NCI-H1436 (cell line): ENCODE measurements at places on chromosomes 11 and 22.

GRCh38 chr22:37021710-37022482, 2.4 kb downstream of the MPST start:
- DNase-seq = no peak

DNA sequence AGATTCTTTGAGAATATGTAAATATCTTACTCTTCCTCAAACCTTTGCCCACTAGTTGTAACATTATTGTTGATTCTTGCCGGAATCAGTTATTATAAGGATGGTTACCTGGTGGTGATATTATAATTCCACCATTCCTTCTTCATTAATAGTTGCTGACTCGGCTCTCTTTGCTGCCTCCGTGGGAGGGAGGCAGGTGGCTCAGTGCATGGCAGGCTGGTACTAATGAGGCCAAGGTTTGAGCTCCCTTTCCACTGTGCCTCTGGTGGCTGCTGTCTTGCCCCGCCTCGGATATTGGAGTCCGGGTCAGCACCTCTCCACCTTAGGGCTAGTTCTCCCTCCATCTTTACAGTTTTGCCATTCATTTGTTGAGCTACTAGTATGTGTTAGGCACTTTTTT, 12.7 kb downstream of the CD6 start:
- no peak for DNase-seq

- no peak for DNase-seq
Observed at GRCh38 chr22:38657045-38657909, 839 bp downstream of the CBY1 start.

DNA sequence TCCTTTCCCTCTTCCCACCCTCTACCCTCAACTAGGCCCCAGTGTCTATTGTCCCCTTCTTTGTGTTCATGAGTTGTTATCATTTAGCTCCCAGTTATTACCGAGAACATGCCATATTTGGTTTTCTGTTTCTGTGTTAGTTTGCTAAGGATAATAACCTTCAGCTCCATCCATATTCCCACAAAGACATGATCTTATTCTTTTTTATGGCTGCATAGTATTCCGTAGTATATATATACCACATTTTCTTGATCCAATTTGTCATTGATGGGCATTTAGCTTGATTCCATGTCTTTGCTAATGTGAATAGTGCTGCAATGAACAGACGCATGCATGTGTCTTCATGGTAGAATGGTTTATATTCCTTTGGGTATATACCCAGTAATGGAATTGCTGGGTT, 17.8 kb downstream of the C11orf71 start:
- DNase-seq = no peak

GRCh38 chr11:118996926-118997626, 862 bp upstream of the CENATAC start:
- no peak for DNase-seq

- no peak for DNase-seq
Observed at GRCh38 chr11:73154178-73154577, 12.1 kb upstream of the FCHSD2 start.

DNA sequence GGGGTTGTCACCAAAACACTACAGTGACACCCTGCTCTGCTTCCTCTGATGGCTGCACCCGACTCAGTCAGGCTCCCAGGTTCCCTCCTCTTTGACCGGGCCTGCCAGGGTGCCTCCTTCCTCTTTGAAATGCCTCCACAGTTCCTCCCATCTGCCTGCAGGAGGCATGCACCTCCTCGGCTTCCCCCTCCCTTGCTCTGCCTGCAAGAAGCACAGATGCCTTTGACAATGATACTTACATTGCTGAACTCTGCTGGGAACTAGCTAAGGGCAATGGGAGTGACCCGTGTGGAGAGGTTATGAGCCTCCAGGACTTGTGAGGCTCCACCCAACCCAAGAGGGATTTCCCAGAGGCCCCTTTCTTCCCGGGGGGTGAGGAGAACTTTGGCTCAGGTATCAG, 674.1 kb downstream of the OPCML start:
- no peak for DNase-seq

- no peak for DNase-seq
Observed at GRCh38 chr11:44766972-44767278, 40.2 kb downstream of the TSPAN18 start.

- no peak for DNase-seq
Observed at GRCh38 chr11:93845181-93846092, 5.0 kb downstream of the VSTM5 start.

GRCh38 chr22:41123151-41123550, 30.8 kb downstream of the EP300 start:
- DNase-seq = no peak

GRCh38 chr22:30206944-30207343, 39.6 kb downstream of the LIF start:
- DNase-seq = no peak

DNA sequence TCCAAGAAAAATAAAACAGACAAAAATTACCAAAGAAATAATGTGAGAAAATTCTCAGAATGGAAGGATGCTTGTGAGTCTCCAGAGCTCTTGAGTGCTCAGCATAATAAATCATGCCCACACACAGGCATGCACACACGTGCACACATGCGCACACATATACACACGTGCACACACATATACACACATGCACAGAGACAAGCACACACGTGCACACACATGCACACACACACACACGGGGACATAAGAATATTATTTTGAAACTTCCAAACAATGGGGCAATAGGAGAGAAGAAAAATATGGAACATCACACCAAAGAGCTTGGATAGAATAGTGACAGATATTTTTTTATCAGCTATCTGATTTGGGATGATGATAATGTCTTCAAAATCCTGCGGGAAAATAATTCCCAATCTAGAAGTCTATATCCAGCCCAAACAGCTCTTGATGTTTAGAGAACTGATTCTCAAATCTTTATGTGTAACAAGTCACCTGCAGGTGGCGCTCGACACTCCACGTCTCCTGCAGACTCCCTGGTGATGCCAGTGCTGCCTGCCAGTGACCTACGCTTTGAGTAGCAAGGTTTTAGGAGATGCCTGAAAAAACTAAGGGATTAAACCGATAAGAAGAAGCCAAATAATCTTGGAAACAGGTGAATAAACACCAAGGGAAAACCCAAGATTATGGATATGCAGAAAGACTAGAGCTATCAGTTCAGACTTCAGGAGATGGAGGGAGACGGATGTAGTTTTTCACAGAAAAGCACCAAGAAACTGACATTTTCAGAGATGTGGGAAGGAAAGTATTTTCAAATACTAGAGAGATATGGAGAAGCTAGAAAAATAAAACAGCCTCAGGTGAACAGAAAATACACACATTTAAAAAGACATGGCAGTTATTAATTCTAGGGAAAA, 743.6 kb downstream of the ETS1 start:
- peak; percentile 79 for DNase-seq

DNA sequence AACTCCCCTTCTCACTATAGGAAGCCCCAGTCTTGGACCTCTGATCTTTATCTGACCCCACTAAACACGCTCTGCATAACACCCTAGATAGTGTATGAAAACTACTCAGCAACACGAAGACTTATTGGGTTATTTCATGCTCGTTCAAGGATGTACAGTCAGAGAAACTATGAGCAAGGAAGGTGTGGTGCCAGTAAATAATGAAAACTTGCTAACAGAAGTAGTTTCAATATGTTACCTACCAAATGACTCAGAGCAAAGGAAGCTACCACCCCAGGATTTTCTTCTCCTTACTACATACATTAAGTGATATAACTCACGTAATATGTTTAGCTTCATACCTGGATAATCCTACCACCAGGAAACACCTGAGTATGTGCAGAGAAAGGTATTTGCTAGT, 25.9 kb upstream of the LYVE1 start:
- DNase-seq = no peak

DNA sequence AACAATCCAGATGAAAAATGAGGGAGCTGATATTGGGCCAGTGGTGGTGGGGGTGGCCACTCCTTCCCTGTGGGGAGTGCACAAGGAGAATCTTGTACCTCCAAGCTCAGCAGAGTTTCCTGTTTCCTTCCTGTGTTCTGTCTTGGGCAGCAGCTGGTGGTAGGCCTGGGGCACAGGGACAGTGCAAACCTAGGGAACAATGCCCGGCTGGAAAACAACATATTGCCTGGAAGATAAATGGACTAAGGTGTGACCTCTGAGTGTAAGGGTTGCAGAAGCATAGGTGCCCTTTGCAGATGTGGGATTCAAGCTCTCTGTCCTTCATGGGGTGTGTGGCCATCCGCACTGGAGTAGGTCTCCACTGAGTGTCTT, 5.8 kb upstream of the JAM3 start:
- no peak for DNase-seq

- DNase-seq = no peak
Observed at GRCh38 chr11:1567052-1567720, 4.9 kb downstream of the DUSP8 start.

DNA sequence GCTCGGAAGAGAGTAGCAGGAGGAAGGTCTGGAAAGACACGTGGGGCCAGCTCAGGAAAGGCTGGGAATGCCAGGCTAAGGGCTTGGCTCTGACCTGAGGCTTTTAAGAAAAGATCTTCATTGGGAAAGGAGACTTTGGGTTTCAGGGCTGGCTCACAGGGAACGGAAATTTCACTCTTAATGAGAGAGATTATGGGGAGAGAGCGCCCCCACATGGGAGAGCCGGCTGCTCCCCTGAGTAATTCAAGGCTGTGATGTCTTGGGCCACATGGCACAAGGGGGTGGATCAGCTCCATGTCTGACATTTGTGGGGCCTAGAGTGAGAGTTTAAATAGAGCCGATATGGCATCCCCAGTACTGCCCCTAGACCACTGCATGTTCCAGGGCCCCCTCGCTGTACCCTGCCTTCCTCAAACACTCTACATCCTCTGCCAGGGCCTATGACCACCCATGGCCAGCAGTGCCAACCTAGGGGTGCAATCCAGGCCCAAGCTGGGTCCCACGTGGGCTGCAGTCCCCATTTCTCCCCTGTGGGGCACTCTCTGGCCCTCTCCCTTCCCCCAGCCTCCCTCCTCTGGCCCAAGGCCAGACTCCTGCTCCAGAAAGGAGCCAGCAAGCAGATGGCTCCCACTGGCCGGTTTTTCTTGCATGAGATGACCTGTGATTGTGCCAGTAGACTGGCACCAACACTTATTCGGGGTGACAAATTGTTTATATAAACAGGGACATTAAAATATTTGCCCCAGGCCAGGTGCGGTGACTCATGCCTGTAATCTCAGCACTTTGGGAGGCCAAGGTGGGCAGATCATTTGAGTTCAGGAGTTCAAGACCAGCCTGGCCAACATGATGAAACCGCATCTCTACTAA, 75.2 kb downstream of the ISX start:
- DNase-seq = no peak

DNA sequence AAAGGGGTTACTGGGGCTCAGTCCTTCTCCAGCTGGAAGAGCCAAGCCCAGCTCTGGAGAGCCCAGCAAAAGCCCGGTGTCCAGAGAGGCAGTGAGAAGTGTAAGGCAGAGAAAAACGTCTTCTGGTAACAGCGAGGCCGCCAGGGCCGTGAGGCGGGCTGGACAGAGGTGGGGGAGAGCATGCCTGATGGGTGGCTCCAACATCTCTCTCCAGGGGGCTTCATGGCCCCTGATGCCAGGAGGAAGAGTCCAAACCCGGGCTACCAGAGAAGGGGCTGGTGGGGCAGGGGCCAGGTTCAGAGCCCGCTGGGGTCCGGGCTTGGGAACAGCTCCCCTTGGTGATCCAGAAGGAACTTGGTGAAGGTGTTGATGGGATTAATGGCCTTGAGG, 21.7 kb downstream of the ARHGAP1 start:
- DNase-seq = no peak

DNA sequence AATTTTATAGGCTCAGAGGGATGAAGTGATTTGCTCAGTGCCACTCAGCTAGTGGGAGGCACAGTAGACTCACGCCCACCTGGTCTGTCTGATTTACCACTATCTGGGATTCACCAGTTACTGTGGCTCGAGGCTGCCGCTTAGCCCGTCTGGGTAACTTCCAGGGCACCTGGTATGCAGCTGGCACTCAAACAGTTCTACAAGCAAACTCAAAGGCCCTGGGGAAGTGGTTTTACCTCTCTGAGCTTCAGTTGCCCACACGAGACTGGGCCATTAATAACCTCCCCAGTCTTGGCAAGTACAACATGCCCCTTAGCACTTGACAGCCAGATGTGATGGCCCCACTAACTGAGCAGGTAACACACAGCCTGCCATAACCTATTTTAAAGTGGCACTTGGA, 2.6 kb downstream of the GDPD5 start:
- DNase-seq = no peak

- DNase-seq = no peak
Observed at GRCh38 chr11:959608-960007, 33.9 kb downstream of the AP2A2 start.

GRCh38 chr11:47413908-47414684, 5.7 kb downstream of the SLC39A13 start:
- DNase-seq = no peak

- no peak for DNase-seq
Observed at GRCh38 chr22:30705710-30706651, 11.3 kb downstream of the OSBP2 start.

DNA sequence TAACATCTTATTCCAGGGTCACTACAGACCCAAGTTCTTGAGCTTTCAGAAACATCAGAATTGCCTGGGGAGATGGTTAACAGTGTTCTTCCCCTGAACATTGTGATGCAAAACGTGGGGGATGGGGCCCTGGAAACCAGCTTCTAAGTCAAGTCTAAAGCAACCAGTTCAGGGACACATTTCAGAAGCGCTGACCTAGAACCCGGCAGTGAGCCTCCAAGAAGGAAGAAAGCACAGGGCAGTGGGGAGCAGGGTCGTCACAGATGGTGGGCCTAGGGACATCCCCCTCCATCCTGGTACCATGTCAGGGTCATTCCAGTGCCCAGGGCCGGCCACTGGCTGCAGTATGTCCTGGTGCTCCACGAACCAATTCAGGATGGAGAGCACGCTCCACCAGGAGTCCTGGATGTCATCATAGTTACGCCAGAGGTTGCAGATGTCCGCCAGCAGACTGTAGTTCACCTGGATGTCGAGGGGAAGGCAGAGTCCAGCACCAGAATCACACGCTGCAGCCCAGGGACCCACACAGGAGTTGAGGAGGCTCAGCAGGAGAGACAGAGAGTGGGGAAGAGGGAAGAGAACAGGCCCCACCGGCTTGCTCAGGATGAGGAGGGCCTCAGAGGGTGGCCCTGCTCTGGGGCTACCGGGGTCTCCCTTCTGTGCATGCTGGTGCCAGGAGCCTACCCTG, 5.0 kb downstream of the NAGA start:
- DNase-seq = no peak

- DNase-seq = no peak
Observed at GRCh38 chr11:102792604-102793003, 5.4 kb downstream of the MMP1 start.

GRCh38 chr11:86575927-86576326, 96.5 kb downstream of the ME3 start:
- no peak for DNase-seq

GRCh38 chr22:39496131-39496838, 5.8 kb upstream of the MIEF1 start:
- peak; percentile 68 for DNase-seq
